Activated naive CD8-positive, alpha-beta T cell treated with anti-CD3 and anti-CD28 coated beads, Interleukin-2, amount 50 U/mL, for 24 hours (primary cell): ENCODE measurements at places on chromosomes 4 and X.
A peak's percentile ranks its signal among the peaks of the same experiment; 100 is the strongest.

DNA sequence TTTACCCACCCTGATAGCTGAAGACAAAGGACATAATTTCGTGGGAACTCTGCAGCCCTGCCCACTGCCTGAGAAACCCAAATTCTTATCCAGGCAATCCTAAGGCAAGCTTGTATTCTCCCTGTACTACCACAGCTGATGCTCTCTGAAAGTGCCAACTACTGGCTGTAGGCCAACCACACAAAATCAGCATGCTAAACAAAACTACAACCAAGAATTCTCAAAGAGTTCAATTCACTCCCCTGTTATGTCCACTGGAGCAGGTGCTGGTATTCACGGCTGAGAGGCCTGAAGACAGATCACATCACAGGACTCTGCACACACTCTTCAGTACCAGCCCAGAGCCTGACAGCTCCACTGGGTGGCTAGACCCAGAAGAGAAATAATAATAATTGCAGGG lies 375.9 kb upstream of the NDST4 start:
- DNase-seq, result no peak

DNA sequence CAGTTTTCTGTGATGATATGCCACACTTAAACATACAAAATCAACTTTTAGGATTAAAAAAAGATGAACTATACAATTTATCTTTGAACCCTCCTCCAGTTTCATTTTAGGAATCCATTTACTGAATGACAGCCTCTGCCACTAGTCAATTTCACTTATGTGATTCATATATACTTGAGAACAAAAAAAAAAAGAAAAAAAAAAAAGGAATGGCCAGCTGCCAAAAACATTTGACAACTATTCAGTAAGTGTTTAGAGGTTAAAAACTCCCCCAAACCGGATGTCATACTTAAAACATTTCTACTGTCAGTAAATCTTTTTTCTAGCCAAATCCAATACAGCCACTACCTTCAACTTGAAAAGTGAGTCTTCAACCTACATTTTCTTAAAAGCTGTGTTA lies 266.7 kb upstream of the MAGEB2 start:
- no peak for DNase-seq

GRCh38 chrX:37509349-37509748 lies 62.1 kb upstream of the LANCL3 start:
- DNase-seq, result no peak

DNA sequence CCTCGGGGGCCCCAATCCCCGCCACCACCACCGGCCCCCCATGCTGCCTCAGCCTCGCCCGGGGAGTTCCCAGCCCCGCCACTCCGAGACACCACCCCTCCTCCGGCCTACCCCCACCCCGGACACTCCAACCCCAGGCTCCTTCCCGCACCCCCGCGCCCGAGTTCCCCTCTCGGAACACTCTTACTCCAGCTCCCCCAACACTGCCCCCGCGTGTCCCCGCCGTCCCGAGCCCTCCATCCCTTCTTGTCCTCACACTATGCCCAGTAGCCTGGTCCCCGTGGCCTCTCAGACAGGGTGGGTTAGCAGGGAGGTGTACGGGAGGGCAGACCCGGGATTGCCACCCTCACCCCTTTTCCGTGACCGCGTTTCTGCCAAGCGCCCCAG lies 276.1 kb downstream of the BCOR start:
- DNase-seq, result no peak

- no peak for DNase-seq
Observed at GRCh38 chr4:126470862-126471261, 1156.1 kb downstream of the FAT4 start.

DNA sequence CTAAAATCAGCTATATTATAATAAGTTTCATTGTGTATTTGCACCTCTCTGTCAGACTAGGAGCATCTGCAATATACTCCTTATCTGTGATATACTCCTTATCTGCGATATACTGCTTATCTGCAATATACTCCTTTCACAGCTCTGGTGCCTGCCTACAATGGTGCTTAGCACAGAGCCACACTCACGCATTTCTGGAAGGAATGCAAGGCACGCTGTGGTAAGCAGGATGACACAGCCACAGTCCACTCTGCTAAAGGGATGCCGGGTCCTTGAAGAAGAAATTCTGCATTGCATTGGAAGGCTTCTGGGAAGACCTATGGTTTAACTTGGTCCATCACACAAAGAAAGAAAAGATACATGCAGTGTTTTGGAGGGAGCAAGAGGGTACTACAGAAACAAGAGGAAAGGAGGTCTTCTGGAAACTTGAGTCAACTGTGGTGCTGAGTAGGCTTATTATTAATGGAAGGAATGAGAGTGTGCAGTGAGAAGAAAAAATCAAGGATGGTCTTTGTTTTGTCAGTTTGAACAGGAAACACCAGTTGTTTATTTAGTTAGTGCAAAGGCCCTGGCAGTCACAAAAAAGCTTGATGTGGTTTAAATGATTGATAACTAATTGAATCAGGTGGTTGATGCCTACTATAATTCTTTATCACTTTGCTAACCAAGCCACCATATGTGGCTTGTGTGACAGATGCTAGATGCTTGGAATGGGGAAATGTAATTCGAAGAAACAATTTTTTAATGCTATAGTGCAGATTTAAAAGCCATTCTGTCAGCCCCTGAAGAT lies 342.3 kb downstream of the GRXCR1 start:
- no peak for DNase-seq

DNA sequence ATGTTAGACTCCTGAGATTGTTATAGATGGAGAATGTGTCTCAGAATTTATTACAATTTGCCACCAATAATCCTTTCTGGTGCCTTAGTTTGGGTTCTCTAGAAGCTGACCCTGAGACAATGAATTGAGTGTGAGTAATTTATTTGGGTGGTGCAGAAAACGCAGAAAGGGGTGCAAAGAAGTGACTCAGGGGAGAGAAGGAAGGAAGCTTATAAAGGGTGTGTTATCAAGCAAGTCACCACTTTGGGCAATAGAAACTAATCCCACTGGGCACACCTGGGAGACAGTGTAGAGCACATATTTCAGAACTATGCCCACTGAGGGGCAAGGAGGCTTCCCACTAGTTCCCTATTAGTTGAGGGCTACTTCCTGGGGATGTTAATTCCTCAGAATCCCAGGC lies 320.6 kb downstream of the MID1IP1 start:
- no peak for DNase-seq

DNA sequence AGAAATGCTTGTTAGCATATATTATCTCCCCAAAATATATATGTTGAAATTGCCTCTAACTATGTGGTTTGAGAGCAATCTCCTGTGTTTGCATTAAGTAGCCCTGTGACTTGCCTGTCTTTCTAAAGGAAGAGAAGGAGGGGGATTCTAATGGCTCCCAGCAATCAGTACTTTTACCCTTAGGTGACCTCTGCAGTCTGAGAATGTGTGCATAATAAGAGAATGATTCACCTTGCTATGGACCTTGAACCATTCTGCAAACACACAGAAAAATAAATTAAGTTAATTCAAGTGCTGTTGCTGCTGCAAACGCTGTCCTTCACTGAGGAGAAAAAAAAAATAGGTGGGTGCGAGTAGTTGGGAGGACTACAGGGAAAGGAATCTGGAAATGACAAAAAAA lies 322.2 kb downstream of the IQCM start:
- DNase-seq, result no peak

GRCh38 chr4:149409555-149409962 lies 406.1 kb downstream of the IQCM start:
- DNase-seq, result no peak

GRCh38 chrX:57211906-57212305 lies 74.6 kb upstream of the FAAH2 start:
- no peak for DNase-seq

- peak; percentile 88 for DNase-seq
Observed at GRCh38 chrX:53433651-53434639, at the start of gene HSD17B10. TSS of gene HSD17B10 (minus strand) at chrX:53434370. CDS start at chrX:53434345, 25 bp downstream.

- no peak for DNase-seq
Observed at GRCh38 chr4:2247128-2248043, 5.5 kb upstream of the HAUS3 start.

- no peak for DNase-seq
Observed at GRCh38 chr4:106079616-106080015, 184.3 kb downstream of the NPNT start.

DNA sequence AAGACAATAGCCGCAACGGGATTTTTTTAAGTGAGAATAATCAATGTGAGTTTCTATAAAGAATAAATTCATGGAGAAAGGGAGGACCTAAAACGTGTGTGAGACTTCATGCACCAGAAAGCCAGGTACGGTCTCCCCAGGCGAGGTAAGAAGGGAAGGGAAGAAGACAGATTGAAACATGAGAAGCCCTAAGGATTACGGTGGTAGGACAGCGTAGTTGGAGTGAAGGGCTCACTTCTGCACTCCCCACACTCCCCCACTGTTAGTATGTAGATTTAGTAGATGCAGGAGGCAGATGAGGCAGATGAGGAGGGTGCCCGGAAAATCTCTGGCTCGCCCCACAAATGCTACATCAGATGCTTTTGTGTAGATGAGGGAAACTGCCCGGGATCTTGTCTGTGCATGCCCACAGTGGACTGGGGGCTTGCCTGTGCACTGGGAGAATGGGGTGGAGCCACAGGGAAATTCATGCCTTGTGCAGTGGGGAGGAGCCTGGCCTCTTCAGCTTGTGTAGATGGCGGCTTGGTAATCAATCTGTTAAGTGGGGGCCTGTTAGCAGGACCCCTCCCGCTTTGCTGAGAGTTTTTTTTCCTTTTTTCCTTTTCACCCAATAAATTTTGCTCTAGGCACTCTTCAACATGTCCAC lies 1544.5 kb upstream of the TENM3 start:
- DNase-seq, result no peak

DNA sequence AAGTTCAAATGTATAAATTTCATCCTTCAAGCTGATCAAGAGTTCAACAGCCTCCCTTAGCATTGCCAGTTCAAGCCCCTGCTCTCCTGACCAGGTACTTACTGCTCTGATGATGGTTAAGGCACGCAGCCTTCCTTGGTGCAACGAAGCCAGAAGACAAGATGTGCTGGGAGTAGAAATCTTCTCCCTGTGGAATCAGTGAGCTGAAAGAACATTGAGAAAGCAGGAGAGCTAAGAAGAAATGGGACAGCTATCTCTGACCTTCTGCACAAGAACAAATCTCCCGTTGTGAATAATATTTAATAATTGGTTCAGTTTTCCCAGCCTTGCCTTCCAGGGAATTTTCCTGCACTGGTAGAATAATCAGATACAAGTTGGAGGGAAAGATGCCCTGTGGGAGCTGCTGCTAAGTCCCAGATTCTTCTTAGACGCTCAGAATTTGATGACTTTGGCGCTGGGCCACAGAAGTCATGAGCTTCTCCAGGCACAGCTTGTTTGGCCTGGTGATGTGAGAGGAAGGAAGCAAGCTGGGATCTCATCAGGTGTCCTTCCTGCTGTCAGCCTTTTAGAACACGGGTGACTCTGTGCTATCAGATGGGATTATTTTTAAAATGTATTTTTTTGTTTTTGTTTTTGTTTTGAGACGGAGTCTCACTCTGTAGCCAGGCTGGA lies 77.8 kb downstream of the CD38 start:
- no peak for DNase-seq

DNA sequence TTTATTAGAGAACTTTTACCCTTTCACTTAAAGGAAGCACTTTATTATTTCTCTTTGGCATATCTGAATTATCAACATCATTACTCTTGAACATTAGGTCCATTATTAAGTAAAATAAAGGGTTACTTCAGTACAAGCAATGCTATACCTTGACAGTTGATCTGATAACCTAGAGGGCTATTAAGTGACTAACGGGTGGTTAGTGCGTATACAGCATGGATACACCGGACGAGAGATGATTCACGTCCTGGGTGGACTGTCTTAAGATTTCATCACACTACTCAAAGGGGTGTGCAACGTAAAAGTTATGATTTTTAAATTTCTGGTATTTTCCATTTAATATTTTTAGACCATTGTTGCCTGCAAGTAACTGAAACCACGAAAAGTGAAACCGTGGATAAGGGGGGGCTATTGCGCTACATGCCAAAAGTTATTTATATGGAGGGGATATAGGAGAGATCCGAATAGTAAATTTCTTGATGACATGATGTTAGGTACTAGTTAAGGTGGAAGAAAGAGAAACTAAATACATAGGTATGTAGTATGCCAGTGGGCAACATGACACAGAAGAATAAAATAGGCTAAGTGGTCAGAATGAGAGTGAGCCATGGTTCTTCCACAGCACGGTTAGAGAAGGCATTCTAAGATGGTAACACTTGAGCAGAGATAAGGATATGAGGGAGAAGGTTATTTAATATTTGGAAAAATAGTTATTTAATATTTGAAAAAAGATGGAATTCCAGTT lies 230.8 kb upstream of the ANKRD50 start:
- DNase-seq, result no peak

DNA sequence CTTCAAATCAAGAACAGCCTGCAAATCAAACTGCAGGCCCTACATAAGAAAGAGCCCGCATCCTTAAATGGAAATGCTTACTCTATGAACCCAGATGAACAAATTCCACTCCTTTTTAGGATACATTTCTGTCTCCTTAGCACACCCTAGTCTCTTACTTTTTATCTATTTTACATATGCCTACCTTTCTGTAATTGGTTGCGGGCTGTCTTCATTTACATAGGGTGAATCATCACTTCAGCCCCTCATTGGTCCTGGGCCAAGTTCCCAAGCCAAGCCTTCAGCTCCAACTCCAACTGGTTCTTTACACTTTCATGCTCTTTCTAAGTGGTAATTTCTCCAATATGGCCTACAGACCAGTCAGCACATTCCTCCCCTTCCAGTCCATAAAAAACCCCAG lies 219.3 kb downstream of the TRAM1L1 start:
- no peak for DNase-seq

GRCh38 chrX:26848511-26848910 lies 614.6 kb downstream of the PPP4R3C start:
- no peak for DNase-seq

DNA sequence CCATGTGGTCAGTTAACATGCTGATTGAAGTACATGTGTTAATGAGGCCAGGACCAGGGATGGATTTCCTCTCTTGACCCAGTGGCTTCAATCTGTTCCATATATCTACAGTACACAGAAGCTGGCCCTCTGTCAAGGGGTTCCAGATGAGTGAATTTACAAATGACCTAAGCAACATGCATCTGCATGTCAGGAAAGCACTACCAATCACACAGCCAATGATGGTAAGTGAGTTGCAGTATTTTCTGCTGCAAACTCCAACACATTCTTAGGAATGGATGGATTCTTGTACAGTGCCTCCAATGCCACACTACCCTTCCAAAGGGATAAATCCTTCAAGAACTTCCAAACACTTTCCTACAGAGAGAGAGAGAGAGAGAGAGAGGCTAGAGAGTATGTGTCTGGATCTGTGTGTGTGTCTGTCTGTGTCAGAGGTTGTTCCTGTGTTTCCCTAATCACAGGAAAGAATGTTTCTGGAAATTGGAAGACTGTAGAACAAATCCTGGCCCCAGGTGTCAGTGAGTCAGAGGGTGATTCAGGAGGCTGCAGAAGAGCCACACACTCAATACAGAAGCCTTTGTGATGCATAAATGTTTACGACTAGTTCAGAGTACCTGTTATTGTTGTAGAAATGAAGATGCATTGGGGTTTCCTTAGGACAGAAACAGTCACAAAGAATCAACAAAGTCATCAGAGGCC lies 107.5 kb downstream of the GUCY2F start:
- no peak for DNase-seq

DNA sequence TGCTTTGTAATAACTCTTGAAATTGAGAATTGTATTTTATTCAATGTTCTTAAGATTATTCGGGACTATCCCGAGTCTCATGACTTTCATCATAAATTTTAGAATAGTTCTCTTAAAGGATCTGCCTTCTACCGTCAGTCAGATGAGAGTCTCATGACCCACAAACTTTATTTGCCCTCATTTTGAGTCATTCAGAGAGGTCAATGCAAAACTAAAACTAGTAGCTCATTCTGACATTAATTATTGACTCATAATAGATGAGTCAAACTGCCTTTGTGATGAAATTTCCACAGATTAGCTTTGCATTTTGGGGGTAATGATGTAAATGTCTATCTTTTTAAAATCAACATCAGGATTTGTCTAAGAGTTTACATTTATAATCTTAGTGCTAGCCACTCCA lies 1527.3 kb downstream of the TECRL start:
- no peak for DNase-seq
